Renal cortical epithelial cell (primary cell): ENCODE measurements at places on chromosomes 5 and 9.

- DNase-seq = no peak
Observed at GRCh38 chr9:78963911-78964310, 607.9 kb upstream of the TLE4 start.

DNA sequence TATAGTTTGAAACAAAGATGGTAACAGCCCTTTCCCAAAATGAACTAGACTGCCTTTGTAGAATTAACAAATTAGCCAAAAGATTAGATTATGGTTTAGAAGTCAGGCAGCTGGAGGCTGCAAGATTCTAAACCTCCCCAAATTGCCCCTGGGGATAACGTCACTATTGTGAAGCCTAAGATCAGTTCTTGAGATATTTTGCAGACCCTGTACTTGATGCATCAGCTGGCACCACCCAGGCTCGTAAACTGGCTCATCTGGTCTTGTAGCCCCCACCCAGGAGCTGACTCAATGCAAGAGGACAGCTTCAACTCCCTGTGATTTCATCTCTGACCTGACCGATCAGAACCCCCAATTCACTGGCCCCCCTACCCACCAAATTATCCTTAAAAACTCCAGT is 4.2 kb upstream of the SOWAHA start:
- no peak for DNase-seq

GRCh38 chr9:121150188-121150587 is 51.5 kb downstream of the RAB14 start:
- no peak for DNase-seq

DNA sequence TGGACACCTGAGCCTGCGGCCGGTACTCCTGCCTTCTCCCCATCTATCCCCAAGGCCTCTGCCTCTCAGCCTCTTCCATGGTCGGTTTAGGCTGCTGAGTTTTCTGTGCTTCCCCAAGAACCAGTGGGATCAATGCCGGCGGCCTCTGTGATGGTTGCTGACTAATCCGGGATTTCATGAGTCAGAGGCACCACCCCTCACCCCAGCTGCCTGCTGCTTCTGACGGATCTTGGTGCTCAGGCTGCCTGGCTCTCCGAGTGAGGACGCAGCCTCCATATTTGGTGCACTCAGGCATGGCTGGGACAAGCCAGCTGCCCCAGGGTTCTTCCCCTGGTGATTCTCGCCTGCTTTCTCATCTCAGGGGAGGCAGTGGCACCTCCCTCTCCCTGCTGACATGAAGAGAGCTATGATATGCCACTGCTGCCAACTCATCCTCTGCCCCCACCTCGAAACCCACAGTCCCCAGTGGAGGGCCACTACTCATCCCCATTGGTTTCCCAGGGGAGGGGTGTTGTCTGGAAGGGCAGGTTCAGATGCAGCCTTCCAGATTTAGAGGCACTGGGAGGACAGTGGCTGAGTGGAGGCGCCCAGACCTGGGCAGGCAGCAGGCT is 3.3 kb upstream of the MAN1B1 start:
- DNase-seq = peak; percentile 97

DNA sequence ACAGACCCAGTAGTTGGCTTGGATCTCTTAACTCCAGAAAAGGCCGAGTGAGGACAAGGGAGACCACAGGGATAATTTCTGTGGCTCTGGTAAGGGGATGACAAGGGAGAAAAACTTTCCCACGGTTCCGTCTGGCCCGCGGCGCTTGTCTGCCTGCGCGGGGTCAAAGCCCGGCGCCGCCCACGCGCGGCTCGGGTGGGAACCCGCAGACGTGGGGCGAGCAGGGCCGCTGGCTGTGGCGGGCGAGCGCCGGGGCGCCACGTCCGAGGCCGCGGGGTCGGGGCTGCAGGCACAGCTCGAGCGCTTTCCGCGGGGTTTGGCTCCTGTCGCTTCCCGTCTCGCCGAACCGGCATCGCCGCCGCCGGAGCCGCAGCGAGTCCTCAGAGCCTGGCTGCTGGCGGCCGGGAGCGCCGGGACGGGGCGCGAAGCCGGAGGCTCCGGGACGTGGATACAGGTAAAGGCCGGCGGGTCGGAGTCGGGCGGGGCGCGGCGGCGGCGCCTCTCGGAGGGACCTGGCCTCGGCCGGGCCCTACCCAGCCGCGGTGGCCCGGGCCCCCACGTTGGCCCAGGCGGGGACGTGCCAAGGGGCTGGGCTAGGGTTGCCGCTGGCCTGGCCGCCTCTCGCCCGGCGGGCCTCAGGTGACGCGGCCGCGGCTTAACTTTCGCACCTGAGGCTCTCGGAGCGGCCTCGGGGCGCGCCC is at the start of gene RNF180:
Gene RNF180 (plus strand): TSS at position 344 of the 701 bp plus-strand sequence. CDS start 34,965 bp downstream, outside the sequence.
- DNase-seq = peak; percentile 57

DNA sequence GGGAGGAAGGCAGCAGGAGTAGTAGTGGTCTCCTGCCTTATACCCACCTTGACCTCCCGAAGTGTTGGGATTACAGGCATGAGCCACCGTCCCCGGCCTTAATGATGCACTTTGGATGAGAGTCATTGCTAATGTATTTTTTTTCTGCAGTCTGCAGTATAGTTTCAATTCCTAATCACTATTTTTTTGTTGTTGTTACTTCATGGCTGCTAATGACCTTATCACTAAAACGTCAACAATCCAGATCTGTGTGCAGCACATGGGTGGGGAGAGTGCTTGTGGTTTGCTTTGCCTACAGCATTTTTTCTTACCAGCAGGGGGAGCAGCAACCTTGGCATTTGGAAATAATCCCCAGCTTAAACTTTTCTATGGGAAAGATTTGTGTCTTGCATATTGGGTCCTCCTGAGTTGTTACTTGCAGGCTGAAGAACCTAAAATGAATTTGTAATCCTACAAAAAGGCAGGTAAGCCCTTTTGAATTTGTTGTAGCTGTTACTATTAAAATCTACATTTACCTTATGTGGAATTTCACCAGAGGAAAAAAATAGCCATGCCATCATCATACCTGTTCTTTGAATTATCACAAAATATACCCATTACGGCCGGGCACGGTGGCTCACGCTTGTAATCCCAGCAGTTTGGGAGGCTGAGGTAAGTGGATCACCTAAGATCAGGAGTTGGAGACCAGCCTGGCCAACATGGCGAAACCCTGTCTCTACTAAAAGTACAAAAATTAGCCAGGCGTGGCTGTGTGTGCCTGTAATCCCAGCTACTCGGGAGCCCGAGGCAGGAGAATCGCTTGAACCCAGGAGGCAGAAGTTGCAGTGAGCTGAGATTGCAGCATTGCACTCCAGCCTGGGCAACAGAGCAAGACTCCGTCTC is 6.3 kb upstream of the MED7 start:
- peak; percentile 57 for DNase-seq

GRCh38 chr9:70292253-70292652 is 33.5 kb downstream of the SMC5 start:
- no peak for DNase-seq

GRCh38 chr5:10667431-10668057 is 93.5 kb downstream of the DAP start:
- no peak for DNase-seq

DNA sequence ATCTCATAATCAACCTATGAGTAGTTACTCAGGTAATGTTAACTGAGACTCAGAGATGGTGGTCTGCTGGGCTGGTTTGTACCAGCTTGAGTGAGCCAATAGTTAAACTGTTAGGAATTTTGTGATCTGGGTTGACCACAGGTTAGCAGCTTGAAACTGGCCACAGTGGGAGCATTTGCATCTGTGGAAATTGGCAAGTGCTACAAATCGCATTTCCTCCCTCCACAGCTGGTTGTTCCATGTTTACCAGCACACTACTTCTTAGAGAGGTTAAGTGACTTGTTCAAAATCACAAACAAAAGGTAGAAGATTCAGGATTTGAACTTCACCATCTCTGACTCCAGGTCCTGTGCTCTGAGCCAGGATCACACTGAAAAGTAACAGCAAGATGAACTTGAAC is 446.9 kb upstream of the CLINT1 start:
- DNase-seq = no peak

DNA sequence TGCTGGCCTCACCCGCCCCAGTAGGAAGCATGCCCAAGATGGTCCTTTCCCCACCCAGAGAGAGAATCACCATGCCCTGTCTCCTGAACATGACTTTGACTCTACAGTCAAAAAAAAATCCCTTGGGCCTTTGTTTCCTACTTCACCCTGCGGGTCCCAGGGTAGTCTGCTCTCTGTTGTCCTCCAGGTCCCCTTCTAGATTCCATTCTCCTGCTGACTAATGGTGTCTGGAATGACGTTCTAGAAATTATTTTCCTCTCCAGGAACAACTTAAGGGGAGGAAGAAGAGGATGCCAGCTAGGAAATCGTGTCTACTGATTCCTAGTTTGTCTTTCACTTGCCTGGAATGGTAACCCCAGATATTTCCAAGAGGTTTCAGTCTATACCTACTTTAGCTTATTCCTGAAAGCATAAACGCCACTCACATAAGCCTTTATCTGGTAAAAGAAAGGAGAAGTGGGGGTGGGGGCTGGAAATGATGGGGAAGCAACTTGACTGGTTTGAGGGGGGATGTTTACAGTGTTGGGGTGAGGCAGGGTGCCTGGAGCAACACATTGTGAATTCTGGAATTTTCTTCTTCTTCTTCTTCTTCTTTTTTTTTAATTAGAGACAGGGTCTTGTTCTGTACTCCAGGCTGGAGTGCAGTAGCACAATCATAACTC is 93.9 kb downstream of the SNX18 start:
- peak; percentile 34 for DNase-seq

- peak; percentile 29 for DNase-seq
Observed at GRCh38 chr9:98410185-98410697, 154.8 kb upstream of the TBC1D2 start.

- DNase-seq = peak; percentile 32
Observed at GRCh38 chr9:96661711-96662110, 6.6 kb upstream of the PRXL2C start.

DNA sequence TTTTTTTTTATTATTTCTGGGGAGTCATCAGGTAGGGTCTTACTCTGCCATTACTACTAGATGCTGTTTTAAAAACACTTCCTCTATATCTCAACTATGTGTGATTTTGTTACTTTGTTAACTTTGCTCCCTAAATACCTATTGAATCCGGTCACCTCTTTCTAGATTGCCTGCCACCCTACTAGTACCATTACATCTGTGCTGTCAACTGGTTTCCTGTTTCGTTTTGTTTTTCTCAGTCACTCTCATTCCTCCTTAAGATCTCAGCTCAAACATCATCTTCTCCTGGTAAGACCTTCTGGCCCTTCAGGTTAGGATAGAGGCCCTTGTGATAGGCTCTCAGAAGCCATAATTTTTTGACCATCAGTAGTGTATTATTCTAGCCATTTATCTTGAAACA is 324.2 kb upstream of the ATP10B start:
- no peak for DNase-seq

DNA sequence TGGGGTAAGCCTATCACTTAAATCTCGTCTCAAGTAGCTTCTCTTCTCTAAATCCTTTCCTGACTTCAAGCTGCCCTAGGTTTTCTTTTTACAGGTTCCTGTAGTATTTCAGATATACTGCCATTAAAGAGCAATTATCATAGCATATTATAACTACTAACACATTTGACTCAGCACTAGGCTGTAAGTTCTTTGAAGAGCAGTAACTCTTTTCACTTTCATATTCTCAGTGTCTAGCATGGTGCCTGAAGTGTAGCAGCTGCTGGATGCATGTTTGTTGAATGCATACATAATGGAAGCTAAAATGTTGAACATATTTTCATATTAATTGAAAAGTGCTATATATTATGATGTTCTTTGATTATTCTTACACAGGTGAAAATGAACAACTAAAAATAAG is 22.5 kb downstream of the CCDC152 start:
- DNase-seq = no peak

DNA sequence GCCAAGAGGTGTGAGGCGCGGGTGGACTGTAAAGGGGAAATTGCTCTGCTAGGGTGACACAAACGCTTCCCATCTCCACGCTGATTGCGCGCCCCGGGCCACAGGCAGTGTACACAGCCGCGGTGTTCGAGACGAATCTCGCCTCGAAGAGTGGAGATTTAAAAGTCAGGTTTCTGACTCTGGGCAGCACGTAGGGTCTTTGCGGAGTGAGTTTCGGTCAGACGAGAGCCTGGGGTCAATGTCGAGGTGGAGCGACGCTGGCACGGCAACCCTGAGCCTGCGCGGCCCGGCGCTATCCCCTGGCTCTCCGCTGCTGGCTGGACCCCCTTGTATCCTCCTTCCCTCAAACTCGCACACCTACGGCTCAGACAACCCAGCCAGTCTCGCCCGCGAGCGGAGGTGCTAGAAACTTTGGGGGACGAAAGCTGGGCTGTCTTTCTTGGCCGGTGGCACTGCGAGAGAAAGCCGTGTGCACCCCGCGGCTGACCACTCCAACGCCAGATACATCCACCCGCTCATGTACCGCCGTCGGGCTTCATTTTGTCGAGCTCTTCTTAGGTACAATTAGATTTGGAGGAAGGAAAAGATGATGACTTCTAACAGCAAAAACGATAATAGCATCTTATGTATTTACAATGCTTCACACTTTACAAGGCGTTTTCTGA is 5.4 kb upstream of the FOXB2 start:
- DNase-seq = no peak

GRCh38 chr5:151551985-151552384 is 39.1 kb downstream of the FAT2 start:
- no peak for DNase-seq

DNA sequence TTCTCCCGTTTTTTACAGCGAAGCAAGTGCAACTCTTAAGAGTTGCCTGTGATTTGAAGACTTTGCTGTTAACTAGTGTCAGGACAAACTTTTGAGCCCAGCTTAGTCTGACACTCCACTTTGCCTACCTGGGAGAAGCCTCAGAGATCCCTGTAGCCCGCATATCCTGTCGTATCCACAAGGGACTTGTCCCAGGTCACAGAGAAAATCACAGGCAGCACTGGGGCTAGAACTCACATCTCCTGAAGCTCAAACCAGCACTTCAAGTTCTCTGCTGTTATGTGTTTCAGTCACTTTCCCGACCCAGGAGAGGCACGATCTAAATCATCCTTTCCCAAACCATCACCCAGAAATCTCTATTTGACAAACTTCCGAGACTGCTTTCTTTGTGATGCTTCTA is 584.5 kb downstream of the ACTL7B start:
- no peak for DNase-seq

DNA sequence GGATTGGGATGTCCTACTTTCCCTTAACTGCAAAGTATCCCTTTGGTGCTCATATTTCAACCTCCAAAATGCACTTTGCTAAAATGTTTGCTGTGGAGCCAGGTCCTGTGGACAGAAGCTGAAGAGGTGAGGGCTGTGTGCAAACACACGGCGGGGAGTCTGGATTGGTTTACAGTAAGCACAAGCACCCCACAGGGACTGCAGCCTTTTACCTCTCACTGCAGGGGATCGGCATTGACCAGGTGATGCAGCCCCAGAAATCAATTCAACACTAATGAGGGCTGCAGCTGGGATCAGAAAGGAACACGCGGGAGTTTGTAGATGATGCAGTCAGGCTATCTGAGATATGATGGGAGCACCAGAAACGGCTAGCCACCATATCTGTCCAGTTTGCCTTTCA is 450.9 kb downstream of the CCDC171 start:
- DNase-seq = no peak

DNA sequence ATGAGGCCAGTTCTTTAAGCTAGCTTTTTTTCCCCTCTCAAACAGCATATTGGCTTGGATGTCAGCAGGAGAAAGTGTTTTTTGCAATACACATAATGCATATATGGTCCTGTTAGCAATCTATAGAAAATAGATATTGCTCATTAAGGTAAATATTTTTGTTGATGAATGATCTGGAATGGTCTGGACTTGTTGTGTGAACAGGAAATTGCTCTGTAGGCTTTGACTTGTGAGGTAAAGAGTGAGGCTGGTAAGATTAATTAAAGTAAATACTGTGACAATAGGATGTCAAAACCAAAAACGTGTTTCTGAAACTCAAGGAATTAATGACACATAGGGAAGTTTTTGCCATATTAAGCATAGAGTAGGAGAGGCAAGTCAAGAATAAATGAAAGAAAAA is 176.0 kb downstream of the TRIO start:
- DNase-seq = no peak

GRCh38 chr5:140148508-140148907 is 22.8 kb downstream of the IGIP start:
- peak; percentile 16 for DNase-seq
